Stomach (tissue), 19 donors: ENCODE measurements at places on chromosomes 5 and 9. TPM values are rescaled to one million over a fixed set of nuclear protein-coding genes. Genes with fewer than 3 reads are reported as not detected.
A peak's percentile ranks its signal among the peaks of the same experiment; 100 is the strongest.

DNA sequence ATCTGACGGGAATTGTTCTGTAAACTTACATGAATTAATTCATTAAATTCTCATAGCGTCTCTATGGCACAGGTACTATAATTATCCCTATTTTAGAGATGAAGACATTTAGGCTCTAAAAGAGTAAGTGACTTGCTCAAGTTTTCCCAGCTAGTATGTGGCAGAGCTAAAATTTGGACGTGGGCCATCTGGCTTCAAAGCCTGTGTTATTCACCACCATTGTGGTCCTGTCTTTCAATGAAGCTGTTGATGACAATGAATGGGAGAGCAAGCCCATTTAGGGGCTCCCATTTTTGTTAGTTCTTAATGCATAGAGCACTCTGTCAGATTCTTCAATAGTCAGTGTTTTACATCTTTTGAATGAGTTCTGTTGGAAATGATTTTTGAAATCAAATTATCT, 236.0 kb upstream of the CD180 start:
- DNase-seq: no peak

DNA sequence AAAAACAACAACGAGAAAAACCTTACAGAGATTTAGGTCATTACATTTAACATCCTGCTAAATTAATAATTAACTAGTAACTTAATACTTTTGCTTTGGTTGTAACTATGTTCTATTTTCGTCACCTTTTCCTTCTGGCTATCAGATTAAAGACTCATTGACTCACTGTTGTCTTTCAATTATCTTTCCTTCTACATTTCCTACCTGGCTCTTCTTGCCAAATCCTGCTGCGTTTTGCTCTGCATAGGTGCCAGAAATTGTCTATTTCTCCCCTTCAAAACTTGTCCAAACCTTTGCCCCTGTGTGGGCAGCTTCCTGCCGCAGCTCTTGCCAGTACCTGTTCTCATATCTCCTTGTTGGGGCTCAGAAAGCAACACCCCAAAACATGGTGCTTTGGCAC, 235.5 kb upstream of the ZNF608 start:
- no peak for DNase-seq

Gene PDLIM4
- total RNA-seq: not detected

DNA sequence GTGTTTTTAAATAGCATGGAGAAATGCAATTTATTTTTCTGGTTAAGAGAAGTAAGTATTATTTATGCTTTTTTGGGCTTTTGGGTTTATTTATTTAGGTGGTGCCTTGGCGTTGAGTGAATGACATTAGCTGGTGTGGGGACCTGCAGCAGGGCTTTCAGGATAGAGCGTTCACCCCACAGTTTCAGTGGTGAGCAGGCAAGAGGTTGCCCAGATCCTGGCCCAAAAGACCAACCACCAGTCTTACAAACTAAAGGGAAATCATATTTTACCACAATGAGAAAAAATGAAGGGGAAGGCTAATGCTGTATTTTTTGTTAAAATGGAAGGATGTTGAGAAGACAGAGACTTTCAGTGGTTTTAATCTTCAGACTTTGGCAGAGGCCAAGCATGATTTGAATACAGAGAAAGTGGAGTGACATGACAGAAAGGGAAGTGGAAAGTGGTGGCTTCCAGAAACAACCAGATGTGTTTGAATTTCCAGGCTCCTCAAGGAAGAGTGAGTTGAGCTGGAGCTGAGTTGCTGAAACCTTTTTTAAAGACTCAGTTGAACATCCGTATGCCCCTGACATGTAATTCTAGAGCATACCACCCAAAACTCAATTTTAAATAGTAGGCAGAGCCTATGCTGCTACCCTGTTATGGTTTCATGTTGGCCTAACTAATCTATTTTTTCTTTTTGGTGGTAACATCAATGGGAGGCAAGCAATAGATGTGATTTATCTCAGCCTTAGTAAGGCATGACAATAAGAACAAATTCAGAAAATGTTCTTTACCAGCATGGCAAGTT, 94.8 kb downstream of the AOPEP start:
- no peak for DNase-seq

DNA sequence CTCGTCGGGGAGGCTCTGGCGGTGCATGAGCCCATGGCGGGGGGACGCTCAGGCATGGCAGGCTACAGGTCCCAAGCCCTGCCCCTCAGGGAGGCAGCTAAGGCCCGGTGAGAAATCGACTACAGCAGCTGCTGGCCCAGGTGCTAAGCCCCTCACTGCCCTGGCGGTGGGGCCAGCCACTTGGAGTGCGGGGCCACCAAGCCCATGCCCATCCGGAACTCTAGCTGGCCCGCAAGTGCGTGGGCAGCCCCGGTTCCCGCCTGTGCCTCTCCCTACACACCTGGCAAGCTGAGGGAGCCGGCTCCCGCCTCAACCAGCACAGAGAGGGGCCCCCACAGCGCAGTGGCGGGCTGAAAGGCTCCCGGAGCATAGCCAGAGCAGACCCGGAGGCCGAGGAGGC, 1896.9 kb upstream of the CDH6 start:
- DNase-seq: peak; percentile 1

DNA sequence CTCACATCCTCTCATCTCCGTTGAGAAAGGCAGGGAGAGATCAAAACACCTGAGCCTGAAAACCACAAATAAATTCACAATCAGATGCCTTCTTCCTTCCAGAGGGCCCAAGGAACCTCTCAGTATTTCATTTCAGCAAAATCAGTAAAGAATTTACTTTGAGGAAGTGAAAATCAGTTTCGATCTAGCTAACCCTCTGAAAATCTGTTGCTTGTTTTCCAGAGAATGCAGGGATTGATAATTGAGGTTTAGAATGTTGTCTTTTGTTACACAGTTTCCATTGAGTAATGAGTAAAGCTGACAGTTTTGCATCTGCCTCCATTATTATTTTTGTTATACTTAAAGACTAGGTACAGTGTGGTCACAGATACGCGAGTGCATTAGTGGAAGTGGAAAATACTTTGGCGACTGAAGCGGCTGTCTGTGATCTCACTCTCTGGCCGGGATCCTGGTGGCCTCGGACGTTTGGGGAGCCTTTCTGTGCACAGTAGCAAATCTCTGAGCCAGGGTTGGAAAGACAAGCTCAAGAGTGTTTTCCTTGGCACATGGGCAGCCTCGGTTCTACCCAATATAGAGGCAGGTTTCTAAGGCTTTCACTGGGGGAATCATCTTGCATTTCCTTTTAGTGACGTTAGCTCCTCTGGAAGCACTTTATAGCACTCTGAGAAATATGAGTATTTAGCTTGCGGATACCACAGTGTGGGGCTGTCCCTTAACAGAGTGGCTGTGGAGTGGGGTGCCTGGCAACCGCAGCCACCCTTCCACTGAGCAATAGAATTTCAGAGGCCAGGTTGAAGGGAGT, 32.2 kb upstream of the ANGPTL2 start:
- DNase-seq: peak; percentile 24

Gene SLC25A2
- total RNA-seq: not detected

Gene LRRC70
- not detected for total RNA-seq

DNA sequence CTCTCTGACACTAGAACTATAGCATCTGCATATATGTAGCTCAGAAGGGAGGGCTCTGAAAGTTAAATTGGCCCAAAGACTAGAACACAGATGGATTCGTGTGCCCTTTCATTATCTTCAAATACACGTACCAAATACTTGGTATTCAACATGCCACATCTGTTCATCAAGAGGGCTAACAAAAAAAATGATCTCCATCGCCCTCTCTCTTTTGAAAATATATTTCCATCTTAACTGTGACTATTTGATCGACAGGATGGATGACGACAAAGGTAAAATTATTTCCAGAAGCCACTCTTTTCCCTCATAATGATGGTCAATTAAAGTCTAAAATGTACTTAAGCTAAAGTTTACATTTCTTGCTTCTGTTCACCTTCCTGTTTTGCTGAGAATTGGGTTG, 77.0 kb downstream of the SEMA6A start:
- no peak for DNase-seq

DNA sequence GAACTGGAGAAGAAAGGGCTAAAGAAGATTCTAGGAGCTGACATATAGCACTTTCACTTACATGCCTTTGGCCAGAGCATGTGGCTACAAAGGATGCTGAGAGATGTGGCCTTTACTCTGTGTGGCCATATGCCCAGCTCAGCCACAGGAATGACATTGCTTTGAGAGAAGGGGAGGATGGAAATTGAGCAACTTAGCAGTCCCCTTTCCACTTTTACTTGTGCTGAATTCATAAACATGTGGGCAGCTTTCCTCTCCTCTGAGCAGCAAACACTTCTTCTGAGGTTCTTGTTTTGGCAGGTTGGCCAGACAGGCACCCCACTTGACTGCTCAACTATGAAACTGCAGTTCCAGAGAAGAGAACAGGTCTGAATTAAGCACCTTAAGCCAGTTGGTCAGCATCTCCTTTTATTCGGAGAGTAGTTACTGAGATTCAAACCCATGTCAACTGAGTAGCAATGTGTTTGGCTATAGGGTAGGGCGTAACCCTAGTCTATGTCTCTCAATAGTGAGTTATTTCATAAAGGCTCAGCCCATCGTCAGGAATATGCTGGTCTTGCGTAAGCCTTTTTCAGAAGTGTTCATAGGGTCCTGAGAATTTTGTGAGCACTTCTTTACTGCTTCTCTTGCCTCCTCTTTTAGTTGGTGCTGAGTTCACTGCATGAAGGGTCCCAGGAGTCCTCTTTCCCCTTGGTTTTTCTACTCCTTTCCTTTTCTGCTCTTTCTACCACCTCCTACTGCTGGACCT, 134.5 kb downstream of the PALM2AKAP2 start:
- no peak for DNase-seq
